ENCODE measurements at places on chromosomes 13 and 19.

GRCh38 chr19:2246801-2247361 lies 2.2 kb upstream of the AMH start:
- DNase-seq = peak; percentile 62

GRCh38 chr19:42468273-42468796 lies 25.6 kb upstream of the CXCL17 start:
- peak; percentile 83 for DNase-seq

GRCh38 chr19:16874250-16874977 lies 14.4 kb upstream of the F2RL3 start:
- DNase-seq = no peak

DNA sequence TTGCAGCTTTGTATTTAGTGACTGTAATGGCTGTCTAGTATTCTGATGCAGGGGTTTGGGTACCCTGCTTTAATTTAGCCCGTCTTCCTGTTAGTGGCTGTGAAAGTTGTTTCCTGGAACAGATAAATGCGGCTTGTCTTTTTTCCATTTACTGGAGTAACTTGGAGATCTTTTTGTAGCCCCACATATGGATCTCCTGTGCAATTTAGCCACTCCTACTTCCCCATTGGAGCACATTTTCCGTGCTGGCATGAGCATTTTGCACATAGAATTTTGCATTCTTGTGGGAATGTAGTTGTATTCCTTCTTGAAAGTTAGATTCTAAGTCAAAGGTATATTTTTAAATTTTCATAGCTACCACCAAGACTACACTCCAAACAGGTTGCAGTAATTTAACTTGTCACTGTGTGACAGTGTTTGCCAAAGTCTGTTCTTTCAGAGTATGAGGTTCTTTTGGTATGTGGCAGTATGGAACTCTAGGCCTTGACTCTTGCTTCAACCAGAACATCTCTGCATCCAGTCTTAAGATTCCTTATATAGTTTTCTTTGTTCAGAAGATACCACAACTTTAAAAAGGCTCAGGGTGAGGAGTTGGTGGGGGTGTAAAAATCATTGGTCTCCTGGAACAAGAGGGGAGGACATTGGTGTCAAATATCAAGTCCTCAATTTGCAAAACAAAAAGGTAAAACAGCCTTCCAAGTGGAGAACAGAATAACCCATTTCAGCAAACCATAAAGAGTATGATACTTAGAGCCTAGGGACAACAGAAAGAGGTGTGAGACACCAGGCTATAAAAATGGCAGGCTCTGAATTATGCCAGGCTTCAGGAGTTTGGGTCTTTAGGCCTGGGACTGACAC lies 21.1 kb upstream of the CCDC97 start:
- no peak for DNase-seq

- no peak for DNase-seq
These were observed 224.1 kb downstream of the ZNF536 start for GRCh38 chr19:30596268-30596667.

DNA sequence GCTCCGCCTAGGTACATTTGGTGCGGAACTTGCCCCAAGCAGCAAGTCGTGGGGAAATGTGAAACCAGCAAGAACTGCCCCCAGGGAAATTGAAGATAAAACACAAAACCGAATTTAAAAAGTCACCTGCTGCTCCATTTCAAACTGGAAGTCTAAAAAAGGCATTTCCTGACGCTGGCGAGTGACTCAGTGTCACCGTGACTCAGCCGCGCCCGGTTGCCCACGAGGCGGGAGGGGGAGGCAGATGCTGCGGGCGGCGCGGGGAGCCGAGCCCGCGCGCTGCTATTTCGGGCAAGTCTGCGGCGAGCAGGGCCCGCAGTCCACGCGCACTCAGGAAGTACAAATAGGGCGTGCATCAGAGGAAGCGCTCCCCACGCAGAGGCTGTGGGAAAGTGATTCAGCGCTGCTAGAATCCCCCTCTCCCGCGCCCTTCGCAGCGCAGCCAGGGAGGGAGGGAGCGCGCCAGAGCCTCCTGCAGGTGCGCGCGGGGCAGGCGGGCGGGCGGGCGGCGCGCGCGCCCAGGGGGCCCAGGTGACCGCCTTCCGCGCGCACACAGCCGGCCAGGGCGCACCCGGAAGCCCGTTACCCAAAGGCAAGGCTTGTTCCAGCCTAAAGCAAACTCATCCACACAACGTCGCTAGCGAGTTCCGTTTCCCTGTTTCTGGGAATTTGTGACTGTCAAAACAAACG lies 168.8 kb downstream of the COL4A1 start:
- peak; percentile 78 for DNase-seq

All from iris pigment epithelial cell (primary cell).